ENCODE measurements at places on chromosomes 3 and 15.
A peak's percentile ranks its signal among the peaks of the same experiment; 100 is the strongest.

GRCh38 chr3:36765104-36765503 is 751 bp upstream of the DCLK3 start:
- no peak for DNase-seq

GRCh38 chr15:83880529-83880928 is 226.6 kb downstream of the ADAMTSL3 start:
- no peak for DNase-seq

DNA sequence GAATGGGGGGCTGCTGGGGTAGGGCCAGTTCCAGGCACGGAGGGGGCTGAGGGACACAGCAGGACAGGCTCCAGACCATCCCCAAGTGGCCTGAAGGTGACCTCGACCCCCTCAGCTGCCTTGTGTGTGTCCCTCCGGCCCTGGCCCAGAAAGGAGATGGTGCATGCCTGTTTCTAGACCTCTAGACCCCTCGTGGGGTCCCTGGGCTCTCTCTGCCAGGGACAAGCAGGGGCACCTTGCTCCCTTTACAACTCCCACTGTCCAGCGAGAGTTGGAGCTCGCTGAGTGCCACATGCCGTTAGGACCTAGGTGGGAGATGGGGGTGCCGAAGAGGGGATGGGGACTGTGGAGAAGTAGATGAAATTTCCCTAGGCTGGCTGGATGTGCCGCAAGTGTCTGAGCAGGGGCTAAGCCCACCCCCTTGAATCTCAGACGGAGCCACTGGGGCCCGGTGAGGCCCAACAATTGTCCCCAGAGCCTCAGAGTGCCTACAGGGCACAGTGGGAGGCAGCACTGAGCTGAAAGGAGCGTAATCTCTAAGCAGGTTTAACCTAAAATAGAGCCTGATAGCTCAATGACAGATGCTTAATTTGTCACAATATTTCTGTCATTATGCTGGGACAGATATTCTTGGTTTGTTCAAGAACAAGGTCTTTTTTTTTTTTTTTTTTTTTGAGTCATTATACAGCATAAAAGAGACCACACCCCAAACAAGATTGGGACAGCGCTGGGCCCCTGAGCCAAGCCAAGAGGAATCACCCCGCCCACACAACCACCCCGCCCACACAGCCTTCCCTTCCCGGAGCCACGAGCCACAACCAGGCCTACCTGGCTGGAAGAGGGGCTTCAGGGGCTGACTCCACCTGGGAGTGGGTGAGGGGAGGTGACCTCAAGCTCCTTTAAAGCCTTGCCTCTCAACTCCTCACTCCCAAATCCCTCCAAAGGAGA is 23.6 kb upstream of the KLF13 start:
- no peak for DNase-seq

GRCh38 chr15:49083401-49084284 is 37.4 kb upstream of the SECISBP2L start:
- DNase-seq = peak; percentile 6

GRCh38 chr15:74631935-74632560 is 16.4 kb downstream of the CLK3 start:
- DNase-seq = peak; percentile 63

All from ELR (cell line).